ENCODE measurements at places on chromosomes 3 and 15. TPM values are rescaled to one million over a fixed set of nuclear protein-coding genes. Genes with fewer than 3 reads are reported as not detected.

PIF1 gene
- total RNA-seq, result 8.0 TPM

DNA sequence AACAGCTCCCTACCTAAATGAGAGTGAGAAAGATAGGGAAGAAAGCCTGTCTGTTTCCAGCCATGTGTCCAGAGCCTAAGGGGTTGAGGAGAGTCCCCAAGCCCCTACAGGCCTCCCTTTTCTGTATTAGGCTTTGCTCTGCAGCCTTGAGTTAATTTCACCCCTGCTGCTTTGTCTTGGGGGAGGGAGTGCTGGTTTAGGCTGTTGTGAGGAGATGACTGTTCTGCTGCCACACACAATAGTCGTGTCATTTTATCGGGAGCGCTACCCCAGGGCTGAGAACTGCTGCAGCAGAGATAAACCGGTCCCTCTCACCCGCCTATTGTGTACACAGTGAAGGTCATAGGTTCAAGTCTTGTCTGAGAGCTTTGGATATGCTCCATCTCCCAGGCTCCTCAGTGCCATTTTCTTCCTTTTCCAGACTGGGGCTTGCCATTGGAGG, 1.4 kb downstream of the ZNF609 start:
- no peak for DNase-seq

DNA sequence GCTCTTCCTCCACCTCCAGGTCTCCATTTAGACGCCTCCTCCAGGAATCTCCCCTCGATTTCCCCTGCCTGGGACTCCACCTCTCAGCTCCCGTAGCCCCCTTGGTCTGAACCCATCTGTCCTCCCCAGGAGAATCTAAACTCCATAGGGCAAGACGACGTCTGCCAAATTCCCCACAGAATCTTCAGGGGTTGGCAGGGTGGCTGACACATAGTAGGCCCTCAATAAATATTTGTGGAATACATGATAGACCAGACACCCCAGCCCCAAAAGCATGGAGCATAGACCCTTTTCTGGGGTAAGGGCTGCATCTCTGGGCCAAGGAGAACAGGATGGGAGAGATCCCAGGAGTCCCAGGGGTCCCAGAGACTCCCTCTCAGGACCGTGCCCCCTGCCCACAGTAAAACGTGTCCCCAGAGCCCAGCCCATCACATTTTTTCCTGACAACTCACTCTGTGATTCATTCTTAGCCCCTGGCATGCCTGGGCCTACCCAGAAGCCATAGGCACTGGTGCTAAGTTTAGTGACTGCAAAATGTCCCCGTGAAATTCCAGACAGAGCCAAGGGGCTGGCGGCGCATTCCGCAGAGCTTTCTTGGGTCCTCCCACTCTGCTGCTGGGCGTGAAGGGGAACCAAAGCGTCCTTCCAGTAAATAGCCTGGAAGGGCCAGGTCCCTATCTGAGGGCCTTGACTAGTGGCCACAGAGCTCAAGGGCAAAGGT, 78.0 kb upstream of the SLC6A6 start:
- no peak for DNase-seq

DNA sequence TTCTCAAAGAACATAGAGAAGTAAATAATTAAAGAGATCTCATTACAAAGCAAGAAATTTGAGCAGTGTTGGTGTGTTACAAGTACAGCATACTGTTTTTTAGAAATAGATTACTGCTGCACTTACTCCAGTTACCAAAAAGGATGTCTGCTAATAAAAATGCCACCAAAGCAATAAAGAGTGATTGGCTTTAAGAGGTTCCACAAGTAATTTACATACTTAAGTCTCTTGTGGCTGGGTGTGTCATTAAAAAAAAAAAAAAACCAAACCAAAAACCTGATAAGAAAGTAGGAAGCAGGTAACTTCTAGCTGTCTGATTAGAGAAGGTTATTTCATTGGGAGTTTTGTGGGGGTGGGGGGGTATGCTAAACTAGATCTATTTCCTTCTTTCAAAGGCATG, 15.2 kb downstream of the RAB11A start:
- no peak for DNase-seq

TPRG1 gene
- total RNA-seq, result 1.8 TPM
